ENCODE measurements at places on chromosomes 4 and X.

DNA sequence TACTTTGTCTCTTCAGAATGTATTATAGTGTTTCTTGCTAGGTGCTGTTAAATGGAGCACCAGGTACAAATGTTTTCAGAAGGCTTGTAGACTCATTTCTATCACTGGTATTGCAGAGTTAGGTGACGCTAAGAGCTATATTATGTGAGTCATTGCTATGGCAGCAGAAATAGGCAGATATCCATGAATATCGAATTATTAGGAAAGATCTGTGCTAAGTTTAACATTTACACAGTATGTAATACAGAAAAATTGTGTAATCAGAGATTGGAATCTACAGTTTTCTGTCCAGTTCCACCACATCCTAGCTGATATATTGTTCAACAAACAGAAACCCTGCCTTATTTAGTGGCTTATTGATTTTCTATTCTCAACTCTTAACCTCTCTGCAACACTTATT, 1025.5 kb downstream of the STIM2 start:
- DNase-seq: no peak

DNA sequence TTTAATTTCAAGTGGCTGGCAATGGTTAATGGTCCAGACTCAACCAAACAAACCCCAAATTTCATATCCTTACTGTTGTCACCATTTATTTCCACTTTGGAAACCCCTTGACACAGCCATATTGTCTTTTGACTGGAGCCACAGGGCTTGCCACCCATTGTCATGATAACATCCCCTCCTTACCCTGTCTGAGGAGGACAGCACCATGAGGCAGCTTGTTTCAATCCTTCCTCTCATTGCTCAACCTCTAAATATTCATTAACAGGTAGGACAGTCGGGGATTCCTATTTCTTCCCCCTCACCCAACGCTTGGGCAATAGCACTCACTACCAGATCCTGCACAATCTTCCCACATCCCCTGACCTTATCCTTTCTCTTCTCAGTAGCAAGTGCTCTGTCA, 92.1 kb downstream of the CEP135 start:
- DNase-seq: no peak

DNA sequence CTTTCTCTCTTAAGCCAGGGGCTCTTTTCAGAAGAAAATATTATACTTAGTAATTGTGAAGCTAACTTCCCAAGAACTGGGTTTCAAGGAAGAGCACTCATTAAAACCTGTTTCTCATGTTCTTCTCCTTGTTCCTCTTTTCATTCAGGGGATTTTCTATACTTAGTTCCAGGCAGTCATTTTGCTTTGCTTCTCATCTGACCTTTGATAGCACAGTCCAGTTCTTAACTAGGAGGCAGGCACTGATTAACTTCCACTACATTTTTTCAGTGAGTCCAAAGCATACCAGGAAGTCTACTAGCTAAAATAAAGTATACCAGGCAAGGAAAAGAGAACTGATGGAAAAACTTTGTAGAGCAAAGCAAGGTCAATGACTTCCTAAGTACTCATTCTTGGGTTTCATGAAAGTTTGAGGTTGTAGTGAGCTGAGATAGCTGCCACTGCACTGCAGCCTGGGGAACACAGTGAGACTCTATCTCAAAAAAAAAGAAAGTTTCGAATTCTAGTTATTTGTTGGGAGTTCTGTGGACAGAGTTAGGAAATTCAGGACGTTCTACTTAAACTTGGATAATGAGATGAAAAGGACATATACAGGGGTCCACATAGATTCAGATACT, 190.1 kb upstream of the HS3ST1 start:
- no peak for DNase-seq

DNA sequence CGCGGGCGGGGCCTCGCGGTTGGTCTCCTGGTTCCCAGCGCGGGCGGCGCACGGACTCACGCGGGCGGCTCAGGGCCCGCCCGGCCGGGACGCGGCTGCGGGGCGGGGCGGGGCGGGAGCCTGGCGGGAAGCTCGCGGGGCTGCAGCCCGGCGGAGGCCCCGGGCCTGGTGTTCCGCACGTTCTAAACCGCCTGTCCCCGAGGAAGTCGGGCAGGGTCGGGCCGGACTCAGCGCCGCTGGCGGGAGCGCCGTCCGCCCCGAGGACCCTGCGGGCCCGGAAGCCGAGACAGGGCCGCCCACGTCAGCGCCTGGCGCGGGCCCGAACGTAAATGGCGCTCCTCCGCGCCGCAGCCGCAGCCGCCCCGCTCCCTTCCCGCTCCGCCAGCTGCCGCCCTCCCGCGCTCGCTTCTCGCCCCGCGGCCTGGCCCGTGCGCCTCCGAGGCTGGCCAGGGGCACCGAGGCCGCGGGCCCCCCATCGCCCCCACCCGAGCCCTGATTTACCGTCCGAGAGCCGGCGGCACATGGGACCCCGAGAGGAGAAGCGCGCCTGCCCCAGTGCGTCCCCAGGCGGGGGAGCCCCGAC, 309 bp upstream of the CTBP1 start:
- peak; percentile 81 for DNase-seq

DNA sequence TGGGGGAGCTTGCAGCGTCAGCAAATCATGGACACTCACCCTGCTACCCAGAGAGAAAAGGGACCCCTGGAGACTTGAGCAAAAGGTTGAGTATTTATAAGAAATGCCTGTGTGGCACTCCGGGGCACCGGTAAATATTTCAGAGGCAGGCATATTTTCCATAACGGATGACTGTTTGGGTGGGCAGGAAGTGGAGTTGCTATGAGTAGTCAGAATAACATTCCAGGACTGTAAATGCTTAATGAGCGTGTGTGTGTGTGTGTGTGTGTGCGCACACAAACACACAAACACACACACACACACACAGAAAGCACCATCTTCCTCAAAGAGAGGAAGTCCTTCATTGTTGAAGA, 74.6 kb downstream of the MXRA5 start:
- no peak for DNase-seq

GRCh38 chrX:138908577-138908976, 197.1 kb upstream of the FGF13 start:
- no peak for DNase-seq

- DNase-seq: no peak
Observed at GRCh38 chr4:138494116-138494515, 252.0 kb upstream of the SLC7A11 start.

- no peak for DNase-seq
Observed at GRCh38 chr4:121266982-121267381, 102.9 kb upstream of the TNIP3 start.

GRCh38 chr4:5052204-5052702, 973 bp downstream of the STK32B start:
- no peak for DNase-seq

DNA sequence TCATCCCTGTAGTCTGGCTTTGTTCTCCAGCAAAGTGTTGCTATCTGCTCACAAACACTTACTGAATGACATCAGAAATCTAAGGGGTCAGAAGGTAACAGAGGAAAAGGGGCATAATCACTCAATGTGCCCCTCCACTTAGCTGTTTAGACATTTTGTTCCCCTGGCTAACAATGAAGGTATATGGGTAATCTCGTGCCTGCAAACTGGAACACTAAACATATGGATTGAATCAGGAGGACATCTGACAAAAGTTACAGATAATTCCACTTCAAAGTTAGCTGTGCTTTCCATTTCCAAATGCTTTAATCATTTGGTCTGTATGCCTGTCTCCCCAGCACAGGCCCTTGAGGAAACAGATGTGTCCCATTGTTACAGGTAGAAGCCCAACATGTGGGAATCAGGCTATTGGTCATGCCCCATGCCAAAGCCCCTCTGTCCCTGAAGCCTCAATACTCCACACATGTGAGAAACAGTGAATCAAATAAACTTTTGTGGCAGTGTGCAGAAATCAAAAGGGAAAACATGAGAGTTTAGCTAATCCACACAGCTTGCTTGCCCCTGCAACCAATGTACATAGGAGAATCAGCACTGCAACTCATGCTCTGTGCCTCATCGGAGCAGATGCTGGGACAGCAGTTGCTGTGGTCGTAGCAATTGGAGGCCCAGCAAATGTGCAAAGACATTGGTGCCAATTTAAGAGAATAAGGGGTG, 111.7 kb downstream of the RNF150 start:
- no peak for DNase-seq

DNA sequence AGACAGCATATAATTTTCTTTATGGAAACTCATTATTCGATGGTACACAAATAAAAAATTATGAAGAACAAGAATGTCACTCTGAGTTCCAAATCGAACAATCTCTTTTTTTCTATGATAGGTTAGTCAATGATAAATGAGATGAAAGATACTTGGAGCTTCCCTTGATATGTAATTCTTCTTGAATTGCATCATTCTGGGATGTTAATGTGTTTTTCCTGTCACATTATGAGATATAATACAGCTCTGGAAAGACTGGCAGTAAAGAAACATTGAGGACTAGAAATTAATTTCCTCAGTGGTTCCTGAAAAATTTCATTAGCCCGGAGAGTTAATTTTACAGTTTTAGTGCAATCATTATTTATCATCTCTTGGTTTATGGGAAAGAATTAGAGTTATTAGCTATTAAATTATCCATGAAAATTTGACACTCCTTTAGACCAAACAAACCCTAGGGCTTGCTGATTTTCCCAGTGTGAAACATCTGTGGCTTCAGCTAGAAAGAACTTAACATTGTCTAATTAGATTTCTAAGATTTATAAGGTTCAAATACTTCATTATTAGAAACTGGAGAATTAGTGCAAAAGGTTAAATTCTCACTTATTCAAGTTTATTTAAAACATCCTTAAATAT, 1546.6 kb upstream of the TENM3 start:
- DNase-seq: no peak

DNA sequence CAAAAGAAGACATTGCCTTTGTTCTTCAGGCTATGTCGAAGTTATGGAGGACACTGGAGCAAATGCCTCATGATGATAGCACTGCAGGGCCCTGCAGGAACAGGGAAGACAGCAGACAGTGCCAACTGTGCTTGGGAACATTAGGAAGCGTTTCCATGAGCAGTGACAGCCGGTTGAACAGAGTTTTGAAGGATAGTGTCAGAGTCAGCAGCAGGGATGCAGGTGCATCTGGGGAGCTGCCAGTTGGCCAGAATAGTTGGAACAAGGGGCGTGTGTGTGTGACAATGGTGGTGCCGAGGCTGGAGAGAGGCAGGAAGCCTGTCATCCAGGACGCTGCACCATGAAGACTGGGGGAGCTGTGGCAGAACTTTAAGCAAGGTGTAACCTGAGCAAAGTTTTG, 88.6 kb downstream of the SHROOM3 start:
- no peak for DNase-seq

DNA sequence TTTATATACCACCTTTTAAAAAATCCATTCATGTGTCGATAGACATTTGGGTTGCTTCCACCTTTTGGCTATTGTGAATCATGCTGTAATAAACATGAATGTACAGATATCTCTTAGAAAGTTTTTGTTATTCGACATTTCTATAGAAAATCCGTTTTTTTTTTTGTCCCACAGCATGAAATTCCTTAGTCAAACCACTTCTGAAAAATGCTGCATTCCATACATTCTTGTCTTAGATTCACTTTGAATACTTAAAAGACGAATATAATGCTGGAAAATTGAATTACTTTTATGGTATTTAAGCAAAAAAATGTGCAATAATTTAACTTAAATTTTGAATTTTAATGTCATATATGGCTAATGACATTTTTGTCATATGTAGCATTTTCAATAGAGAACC, 1345.5 kb downstream of the TECRL start:
- DNase-seq: no peak

DNA sequence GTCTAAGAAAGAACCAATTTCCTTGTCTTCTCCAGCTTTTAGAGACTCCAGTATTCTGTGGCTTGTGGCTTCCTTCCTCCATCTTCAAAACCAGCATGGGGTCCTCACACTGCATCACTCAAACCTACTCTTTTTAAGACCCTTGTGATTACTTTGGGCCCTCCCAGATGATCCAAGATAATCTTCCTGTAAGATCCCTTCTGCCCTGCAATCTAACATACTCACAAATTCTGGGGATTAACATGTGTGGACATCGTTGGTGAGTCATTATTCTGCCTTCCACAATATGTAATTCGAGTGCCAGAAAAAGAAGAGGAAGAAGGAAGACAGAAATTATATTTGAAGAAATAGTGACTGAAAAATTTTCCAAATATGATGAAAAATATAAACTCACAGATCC, 47.9 kb downstream of the BEND4 start:
- no peak for DNase-seq

DNA sequence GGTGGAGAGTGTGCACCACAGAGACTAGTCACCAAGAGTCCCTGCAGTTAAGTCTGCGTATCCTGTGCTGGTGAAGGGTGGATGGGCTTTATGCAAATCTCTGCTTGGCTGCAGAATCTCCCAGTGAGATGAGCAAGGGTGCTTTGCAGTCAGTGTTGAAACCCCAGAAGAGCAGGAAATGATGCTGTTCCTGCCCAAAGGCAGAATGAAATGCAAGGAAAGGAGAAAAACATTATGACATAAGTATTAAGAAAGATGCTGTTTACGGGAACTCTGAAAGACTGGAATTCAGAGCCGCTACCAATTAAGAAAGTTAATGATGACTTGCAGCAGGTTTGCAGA, 25.4 kb upstream of the ACSL1 start:
- DNase-seq: no peak

DNA sequence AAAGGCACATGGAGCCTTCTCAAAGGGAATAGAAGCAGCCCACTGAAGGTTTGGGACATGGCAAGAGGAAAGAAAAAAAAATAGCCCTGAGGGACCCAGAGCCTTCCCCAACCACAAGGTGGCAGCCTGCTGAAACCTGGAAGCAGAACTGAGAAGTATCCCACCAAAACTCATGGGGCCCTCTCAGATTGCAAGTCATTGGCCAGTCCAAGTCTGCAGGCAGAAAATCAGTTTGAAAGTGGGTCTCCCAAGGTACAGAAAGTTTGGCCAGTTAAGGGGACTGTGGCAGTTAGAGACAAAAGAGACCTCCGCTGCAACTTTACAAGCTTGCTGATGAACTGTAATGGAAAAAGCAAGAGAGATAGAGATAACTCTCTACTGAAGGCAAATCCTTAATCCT, 155.8 kb downstream of the ANTXR2 start:
- DNase-seq: peak; percentile 9

DNA sequence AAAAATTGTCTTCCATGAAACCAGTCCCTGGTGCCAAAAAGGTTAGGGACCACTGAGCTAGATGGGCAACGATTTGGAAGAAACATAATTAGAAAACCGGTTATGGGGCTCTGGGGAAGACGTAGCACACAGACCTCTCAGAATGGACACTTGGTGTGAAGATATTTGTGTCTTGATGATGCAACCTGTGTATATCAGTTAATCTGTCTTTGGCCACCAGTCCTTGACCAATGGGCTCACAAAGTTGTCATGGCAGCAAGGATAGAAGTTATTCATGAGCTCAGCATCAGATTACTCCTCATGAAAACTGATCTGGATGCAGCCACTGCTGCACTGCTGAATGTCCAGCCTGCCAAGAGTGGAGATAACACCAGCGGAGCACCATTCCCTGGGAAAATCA, 13.6 kb downstream of the MTNR1A start:
- no peak for DNase-seq

GRCh38 chr4:98688411-98689290, 30.2 kb upstream of the TSPAN5 start:
- DNase-seq: no peak

Measured in activated effector memory CD4-positive, alpha-beta T cell treated with Interleukin-2 at 50 U/mL for 16 hours (primary cell).